ENCODE measurements at places on chromosomes 1 and 21.

DNA sequence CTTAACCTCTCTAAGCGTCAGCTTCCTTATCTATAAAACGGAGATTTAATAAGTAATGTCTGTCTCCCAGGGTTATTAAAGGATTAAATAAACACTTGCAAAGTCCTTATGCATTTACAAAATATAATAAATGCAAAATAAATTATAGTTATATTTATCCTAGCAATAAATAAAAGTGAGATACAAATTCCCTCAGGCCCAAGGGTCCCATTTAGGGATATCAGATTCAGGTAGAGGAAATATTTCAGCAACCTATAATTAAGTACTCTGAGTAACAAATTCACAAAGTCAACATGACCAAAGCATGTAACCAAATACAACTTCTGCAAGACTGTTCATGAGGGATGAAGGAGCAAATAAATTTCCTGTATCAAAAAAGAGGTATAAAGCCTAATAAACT lies 17.9 kb downstream of the NVL start:
- DNase-seq = no peak

GRCh38 chr1:22829309-22829989 lies 118.8 kb downstream of the EPHB2 start:
- no peak for DNase-seq

DNA sequence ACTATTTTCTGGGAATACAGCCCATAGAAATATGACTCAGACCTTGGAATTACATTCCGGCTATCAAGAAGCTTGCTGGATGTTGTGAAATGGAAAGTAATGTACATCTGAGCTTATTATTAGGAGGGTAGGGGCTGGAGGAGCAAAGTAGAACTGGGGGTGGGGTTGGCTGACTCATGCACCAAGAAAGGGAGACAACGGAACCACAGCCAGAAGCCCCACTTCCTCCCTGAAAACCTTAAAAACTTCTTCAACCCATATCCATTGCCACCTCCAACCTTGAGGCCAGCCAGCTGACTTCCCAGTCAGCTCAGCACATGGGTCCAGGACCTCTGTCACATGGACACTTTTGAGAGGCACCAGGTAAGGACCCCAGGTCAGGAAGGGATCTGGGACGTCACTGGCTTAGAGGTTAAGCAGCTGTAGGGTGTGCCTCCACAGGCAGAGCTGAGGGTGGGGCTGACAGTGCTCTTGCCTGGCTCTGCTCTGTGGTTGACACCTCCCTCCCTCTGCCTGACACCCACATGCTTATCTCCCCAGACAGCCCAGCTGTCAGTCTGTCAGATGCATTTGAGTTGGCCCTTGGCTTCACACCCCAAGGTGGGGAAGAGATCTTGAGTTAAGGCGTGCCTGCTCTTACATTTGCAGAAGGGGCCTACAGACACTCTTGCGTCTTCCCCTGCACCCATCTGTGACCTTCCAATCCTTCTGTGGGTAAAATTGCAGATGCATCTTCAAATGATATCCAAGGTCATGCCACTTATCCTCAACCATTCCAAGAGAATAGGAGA lies 5.7 kb upstream of the ZNF683 start:
- peak; percentile 83 for DNase-seq

GRCh38 chr1:181656491-181656890 lies 173.2 kb downstream of the CACNA1E start:
- DNase-seq = no peak

DNA sequence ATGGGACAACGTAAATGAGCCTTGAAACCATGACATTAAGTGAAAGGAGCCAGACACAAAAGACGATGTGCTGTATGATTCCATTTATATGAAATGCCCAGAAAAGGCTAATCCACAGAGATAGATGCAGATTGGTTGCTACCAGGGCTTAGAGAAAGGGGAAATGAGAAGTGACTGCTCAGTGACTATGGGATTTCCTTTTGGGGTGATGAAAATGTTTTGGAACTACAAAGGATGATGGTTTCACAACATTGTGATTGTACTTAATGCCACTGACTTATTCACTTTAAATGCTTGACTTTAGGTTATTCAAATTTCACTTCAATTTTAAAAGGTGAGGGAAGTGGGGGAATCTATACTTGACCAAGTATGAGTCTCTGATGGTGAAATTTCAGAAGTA lies 414.3 kb downstream of the SETD4 start:
- no peak for DNase-seq

DNA sequence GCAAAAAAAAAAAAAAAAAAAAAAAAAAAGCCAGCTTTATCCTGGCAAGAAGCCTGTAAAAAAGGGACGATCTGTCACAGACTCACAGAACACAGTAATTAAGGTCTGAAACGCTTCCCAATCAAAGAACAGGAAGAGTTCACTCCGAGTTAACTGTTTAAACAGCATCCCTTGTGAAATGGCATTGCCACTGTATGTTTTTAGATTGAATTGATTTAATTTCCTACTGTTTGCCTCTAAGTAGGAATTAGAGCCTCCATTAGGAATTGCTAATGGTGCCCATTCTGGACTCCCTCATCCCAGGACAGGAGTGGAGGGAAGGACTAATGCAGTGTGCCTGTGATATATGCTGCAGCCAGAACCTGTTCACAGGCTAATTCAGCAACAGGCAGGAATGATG lies 370.8 kb downstream of the RWDD3 start:
- no peak for DNase-seq

- no peak for DNase-seq
Measured at GRCh38 chr1:24045771-24046170, 65.6 kb upstream of the SRSF10 start.
